ENCODE measurements at places on chromosomes 16 and 17.

GRCh38 chr16:60217787-60218186, 1483.7 kb upstream of the GOT2 start:
- no peak for DNase-seq

DNA sequence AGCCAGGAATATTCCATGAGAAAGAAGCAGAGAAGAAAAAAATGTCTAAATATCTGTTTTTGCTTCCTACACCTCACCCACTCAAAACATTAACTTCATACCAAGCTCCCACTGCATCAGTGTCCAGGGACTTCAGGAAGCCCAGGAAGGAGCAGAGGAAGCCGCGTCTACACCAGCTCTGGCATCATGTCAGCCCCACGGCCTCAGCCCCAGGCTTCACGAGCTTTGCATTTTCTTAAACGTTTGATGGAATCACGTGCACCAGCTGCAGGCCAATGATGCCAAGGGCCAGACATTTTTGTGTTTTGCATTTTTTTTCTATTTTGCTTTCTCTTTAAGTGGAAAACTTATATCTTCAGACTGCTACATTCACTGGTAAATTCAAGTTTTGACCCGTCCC, 48.6 kb downstream of the CDRT4 start:
- DNase-seq, result no peak

GRCh38 chr16:4752351-4753100, 14.4 kb downstream of the ZNF500 start:
- no peak for DNase-seq

GRCh38 chr16:50502616-50503011, 45.6 kb upstream of the NKD1 start:
- no peak for DNase-seq

GRCh38 chr17:81999587-81999975, 22.2 kb downstream of the ASPSCR1 start:
- DNase-seq, result no peak

GRCh38 chr17:76467809-76468633, 618 bp downstream of the AANAT start:
- no peak for DNase-seq

- no peak for DNase-seq
Observed at GRCh38 chr16:4386951-4387565, 15.4 kb downstream of the VASN start.

All from endothelial cell of umbilical vein (primary cell).